Activated CD4-positive, CD25-positive, alpha-beta regulatory T cell treated with anti-CD3 and anti-CD28 coated beads, Interleukin-2, amount 50 U/mL, for 72 hours (primary cell): ENCODE measurements at places on chromosomes 7 and 10.

- no peak for DNase-seq
Measured at GRCh38 chr10:72540193-72540807, 85.6 kb downstream of the MICU1 start.

DNA sequence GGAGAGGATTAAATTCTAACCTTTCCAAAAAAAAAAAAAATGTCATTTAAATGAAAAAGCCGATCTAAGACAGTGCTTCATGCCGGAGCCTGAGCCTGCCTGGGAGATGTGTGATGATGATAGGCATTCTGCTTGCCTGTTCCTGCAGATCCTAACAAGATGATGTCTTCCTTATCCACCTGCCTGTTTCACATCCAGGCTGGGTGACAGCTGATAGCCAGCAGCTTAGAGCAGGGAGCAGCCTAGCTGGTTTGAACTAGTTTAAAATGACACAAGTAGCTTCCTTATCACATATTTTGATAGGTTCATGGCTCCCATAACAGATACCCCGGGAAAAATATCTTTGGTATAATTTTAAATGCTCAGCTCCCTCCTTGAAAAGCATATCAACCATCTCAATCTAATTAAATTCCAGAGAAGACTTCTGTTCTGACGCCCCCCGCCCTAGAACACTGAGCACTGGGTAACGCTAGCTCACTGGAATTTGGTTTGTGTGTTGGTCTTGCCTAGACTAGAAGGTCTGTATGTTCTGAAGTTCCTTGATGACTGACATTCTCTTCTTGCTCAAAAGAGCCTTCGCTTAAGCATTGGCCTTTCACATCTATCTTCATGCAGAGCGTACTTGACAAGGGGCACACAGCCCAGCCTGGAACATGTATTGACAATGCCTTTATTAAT, 96.9 kb upstream of the FGFR2 start:
- DNase-seq: no peak

- DNase-seq: no peak
Measured at GRCh38 chr7:106839511-106839910, 25.6 kb upstream of the PIK3CG start.

DNA sequence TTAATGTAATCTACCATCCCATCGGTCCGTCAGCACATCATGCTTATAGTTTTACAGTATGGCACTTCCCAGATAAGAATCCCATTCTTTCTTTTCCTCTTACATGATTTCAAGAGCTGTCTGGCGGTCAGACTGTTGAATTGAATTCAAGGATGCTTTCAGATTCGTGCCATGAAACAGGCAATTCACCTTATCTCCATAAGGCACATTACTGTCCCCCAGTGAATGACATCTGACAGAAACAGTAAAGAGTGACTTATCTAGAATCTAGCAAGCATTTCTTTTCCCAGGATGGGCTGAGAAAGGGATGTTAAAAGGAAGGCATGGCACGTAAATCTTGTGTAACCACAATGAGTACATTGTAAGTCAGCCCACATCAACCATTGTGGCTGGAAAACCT, 61.1 kb upstream of the SEM1 start:
- no peak for DNase-seq

DNA sequence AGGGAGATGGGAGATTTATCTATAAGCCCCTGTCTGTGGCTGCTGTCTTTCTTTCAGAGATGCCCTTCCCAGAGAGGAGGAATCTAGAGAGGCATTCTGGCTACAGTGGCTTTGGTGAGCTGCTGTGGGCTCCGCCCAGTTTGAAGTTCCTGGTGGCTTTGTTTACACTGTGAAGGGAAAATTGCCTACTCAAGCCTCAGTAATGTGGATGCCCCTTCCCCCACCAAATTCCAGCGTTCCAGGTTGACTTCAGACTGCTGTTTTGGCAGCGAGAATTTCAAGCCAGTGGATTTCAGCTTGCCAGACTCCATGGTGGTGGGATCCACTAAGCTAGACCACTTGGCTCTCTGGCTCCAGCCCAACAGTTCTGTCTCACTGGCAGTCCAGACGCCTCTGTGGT, 951.6 kb downstream of the CCSER2 start:
- DNase-seq: no peak
